ENCODE measurements at places on chromosomes 5 and 9.

DNA sequence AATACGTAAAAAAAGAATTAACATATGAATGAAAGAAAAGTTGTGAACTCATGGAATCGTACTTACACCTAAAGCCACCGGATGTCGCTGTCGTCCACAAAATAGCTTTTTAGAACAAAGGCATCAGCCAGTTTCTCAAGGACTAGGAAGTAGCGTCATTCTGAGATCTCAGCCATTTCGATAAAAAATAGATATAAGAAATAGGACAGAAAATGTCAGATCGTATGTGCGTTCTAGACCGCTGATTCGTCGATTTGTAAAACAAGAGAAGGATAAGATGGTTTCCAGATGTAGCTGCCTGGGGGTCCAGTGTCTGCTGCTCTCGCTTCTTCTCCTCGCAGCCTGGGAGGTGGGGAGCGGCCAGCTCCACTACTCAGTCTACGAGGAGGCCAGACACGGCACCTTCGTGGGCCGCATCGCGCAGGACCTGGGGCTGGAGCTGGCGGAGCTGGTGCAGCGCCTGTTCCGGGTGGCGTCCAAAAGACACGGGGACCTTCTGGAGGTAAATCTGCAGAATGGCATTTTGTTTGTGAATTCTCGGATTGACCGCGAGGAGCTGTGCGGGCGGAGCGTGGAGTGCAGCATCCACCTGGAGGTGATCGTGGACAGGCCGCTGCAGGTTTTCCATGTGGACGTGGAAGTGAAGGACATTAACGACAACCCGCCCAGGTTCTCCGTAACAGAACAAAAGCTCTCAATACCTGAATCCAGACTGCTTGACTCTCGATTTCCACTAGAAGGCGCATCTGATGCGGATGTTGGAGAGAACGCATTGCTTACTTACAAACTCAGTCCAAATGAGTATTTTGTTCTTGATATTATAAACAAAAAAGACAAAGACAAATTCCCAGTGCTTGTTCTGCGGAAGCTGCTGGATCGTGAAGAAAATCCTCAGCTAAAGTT, at the start of gene PCDHA10:
Gene PCDHA10 (plus strand): TSS at position 126 of the 903 bp plus-strand sequence. CDS start 152 bp downstream, at position 278.
- no peak for DNase-seq

DNA sequence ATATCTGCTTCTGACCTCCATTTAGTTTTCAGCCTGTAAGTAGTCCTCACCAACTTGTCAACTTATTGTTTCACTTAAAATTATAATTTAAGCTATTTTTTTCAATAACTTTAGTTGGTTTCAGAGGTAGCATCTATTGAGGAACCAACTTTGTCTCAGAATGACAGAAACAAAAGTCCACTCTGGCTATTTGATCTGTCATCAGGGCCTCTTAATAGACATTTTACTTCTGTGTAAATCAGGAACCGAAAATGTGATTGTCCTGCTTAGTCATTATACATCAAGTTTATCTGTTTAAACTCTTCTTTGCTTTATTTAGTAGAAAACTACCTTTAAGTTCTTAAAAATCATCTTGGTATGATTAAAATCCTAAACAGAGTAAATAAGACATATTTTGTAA, 820.8 kb upstream of the EDIL3 start:
- DNase-seq = no peak

DNA sequence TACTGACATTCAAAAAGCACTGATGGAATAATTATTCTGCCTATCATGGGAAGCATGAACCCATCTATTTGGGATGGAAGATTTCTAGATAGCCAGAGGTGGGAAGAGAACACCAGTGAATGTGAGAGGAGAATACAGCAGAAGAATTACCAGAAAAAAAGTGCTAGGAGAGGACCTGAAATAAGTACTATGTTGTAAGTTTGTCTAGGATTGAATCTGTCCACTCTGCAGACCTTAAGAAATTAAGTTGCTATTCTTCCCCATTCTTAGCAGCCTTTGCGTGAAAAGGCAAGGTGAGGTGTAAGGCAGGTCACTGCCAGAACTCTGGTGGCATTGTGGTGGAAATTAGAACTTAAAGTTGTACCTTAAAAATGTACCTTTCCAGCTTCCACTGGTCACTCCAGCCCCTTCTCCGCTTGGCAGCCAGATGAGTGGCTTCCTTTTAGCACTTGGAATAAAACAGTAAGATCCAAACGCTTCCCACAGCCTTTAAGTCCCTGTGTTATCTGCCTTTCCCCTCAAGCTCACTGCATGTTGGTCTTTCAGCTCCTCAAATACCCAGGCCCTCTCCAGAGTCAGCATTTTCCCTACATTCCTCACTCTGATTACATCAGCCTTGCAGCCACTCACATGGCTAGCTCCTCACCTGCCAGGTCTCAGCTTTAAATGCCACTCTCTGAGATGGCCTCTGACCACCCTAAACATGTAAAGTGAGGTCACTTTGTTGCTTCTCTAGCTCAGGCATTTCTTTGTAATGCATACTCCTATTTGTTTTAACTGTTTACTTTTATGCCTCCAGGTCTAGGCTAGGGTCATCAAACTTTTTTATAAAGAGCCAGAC, 253.0 kb downstream of the EPB41L4A start:
- no peak for DNase-seq

- no peak for DNase-seq
Observed at GRCh38 chr5:81046041-81046440, 85.9 kb downstream of the RASGRF2 start.

DNA sequence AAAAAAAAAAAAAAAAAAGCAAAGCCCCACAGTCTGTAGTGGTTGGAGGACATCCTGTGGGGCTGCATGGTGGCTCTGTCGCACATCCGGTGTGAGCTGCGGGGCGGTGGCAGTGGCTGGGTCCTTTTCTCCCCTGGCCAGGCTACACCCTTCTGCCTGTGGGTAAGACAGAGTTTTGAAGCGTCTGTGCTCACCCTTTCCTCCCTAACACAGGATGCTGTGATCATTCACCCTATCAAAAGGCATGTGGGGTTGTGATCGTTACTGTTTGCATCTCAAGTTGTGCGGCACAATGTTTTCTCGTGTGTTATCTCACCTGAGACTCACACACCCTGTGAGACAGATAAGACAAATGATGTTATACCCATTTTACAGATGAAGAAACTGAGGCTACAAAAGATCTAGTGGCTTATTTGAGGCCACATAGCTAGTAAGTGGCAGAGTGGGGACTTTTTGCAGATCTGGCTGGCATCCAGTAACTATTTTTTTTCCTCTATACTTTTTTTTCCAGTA, 17.5 kb downstream of the IRF1 start:
- DNase-seq = no peak

- DNase-seq = no peak
Observed at GRCh38 chr5:44714871-44715561, 93.7 kb upstream of the MRPS30 start.
